Activated effector memory CD4-positive, alpha-beta T cell treated with anti-CD3 and anti-CD28 coated beads, Interleukin-2, amount 50 U/mL, for 16 hours (primary cell): ENCODE measurements at places on chromosomes 4 and X.

- DNase-seq = no peak
Observed at GRCh38 chr4:34718576-34719245, 1525.6 kb downstream of the ARAP2 start.

- DNase-seq = no peak
Observed at GRCh38 chr4:147822128-147822527, 90.2 kb downstream of the ARHGAP10 start.

GRCh38 chrX:155886409-155886808, 5.3 kb downstream of the VAMP7 start:
- no peak for DNase-seq

DNA sequence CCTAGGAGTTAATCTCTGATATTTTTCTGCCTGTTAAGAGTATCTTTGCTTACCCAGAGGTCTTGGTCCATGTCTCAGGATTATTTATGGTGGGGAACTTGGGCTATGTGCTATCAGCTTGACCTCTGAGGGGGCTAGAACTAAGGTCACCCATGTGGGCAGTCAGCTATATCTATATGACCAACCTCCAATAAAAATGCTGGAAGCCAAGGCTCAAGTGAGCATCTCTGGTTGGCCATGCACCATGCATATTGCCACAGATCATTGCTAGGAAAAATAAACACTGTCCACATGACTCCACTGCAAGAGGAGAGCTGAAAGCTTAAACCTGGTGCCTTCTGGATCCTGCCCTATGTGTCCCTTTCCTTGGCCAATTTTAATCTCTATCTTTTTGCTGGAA, 196.5 kb upstream of the SLC7A11 start:
- no peak for DNase-seq

- no peak for DNase-seq
Observed at GRCh38 chr4:168221301-168221700, 97.3 kb downstream of the DDX60 start.

DNA sequence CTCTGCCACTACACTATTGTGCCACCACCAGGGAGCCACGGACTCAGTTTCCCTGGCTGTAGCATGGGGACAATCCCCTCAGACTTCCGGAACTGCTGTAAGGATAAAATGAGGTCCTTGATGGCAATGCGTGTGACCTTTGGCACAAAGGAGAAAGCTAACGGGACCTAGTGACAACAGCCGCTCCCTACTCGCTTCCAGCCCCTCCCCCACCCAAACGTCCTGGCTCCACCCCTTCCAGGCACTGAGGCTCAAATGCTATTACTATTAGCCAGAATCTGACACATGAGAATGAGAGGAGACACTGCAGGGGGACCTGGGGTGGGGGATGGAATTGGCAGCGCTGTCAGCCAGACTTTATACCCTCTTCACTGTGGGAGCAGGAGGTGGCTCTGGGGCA, 5.4 kb upstream of the DUSP9 start:
- DNase-seq = no peak

DNA sequence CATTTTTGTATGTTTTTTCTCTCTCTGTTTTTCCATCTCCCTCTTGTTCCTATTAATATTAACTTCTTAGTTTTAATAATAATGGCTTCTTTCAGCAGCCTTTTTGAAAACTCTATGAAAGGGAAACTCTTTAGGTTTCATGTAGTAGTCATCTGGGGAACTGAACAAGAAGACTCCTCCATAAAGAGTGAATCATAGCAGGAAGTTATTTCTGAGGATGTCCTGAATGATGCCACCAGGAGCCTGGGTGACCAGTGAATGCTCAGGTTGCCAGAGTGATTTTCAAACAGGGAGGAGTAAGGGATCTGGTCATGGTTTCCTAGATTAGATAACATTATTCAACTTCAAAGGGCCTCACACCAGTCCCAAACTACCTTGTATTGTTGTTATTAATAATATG, 212.8 kb upstream of the PDE5A start:
- DNase-seq = no peak

DNA sequence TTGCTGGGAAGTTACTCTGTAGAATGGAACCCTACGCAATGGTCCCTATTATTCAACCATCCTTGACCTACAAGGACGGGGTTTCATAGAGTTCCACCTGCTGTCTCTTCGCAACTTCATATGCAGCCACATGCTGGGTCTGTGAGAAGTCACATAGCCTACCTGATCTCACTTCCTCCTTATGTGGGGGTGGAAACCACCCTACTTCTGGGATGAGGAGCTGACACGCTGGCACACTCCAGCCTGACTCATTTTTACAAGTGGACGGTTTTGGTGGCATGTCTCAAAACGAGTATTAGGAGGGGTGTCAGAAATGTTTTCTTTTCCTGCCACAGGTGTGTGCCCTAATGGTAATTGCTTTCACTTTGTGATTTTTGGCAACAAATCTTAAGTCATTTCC, 36.8 kb upstream of the ARSD start:
- no peak for DNase-seq

- no peak for DNase-seq
Observed at GRCh38 chr4:172688534-172688933, 480.1 kb upstream of the GALNT7 start.

GRCh38 chr4:79603681-79604080, 195.7 kb upstream of the GK2 start:
- no peak for DNase-seq

- no peak for DNase-seq
Observed at GRCh38 chr4:74499986-74500781, 55.2 kb downstream of the AREG start.

DNA sequence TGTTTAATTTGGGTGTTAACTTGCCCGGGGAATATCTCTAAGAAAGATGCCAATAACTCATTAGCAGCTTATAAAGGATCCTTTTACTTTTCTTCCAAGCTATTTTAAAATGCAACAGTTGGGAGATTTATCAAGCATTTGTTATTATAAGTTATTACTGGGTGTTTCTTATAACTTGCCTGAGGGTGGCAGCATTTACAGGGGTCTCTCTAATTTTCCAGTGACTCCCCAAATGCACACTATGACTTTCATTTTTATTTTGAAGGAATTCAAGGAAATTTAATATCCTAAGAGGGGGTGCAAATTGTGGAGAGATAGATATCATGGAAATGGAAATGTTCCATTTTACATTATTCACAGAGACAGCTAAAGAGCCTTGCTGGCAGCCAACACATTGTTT, 138.0 kb downstream of the PDGFRA start:
- no peak for DNase-seq
